Anterior cingulate cortex (tissue), 58 donors: ENCODE measurements at places on chromosomes 4 and X.

GRCh38 chr4:121278811-121279368, 101.9 kb downstream of the QRFPR start:
- no peak for DNase-seq

DNA sequence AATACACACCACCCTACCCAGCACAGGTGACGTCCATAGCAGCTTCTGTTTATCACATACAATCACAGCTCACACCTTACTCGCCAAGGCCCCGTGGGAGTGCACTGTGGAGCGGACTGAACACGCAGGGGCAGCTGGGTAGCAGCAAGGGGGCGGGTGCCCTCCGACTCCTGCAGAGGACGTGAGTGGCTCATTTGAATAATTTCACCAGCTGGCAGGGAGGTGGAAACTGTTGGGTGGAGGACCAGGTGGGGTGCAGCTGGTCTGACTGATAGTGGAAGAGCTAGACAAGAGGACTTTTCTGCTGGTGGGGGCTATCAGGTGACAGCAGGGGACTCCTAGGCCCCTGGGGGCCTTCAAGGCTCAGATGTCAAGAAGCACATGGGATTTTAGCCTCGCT, 16.3 kb downstream of the MAN2B2 start:
- DNase-seq = no peak

GRCh38 chr4:3720466-3720865, 45.7 kb upstream of the ADRA2C start:
- DNase-seq = no peak

DNA sequence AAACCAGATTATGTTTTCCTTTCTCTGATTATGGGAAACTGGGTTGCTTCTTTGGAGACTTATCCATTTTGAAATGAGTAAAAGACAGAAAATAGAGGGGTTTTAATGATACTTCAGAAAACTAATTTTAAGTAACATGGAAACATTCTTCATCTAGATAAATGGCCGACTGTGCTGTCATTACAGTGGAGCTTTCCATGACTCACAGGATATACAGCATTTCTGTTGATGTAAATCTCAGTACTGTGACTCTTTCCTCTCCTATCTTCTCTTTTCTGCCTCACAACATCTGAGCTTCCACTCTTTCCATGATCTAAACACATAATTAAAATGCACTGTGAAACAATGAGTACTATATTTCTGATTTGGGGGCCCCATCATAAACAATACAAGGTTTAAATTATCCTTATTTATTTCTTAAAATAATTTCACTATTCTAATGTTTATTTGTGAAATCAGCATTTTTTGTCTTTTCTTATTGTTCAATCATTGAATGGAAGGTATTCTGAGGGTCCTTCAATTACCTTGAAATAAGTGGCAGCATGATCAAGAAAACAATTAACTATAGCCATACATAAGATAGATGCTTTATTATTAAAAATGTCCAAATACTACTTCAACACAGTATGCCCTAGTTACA, 19.3 kb downstream of the SEC24D start:
- DNase-seq = no peak

DNA sequence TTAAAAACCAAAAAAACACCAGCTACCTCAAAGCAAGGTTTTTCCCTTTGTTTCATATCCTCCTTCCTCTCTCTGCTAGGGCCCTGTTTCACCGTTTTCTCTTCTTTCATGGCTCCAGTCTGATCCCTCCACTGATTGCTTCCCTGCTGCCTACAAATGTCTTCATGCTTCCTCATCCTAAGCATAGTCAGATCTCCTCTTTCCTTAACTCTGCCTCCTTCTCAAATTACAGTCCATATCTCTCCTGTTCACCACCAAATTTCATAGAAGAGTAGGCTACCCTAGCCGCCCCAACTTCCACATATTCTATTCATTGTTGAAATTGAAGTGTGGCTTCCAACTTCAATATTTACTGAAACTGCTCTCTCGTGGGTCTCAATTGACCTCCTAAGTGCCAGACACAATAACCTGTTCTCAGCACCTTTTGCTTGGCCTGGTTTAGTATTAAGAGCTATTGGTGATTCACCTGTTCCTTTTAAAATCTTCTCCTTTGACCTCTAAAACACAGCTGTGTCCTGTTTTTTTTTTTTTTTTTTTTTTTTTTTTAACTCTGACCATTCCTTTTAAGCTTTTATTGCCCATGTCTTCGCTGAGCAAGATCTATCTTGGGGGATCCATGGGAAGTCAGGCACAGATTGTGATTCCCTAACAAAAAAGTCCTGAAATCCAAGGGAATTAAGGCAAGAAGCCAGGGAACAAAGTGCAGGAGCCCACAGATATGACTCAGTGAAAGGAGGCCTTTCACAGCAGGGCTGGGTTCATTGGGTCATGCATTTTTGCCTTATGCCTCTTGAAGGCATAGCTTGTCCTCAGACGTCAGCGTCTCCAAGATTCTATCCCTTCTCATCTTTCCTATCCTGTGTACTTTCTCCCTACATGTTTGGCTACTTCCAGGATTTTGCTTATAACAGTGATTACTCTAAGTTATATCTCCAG, 85.4 kb downstream of the RPS3A start:
- no peak for DNase-seq

- DNase-seq = no peak
These were observed 4.9 kb downstream of the CHRNA9 start for GRCh38 chr4:40340030-40340429.

GRCh38 chr4:125796138-125796537, 481.4 kb downstream of the FAT4 start:
- DNase-seq = no peak

DNA sequence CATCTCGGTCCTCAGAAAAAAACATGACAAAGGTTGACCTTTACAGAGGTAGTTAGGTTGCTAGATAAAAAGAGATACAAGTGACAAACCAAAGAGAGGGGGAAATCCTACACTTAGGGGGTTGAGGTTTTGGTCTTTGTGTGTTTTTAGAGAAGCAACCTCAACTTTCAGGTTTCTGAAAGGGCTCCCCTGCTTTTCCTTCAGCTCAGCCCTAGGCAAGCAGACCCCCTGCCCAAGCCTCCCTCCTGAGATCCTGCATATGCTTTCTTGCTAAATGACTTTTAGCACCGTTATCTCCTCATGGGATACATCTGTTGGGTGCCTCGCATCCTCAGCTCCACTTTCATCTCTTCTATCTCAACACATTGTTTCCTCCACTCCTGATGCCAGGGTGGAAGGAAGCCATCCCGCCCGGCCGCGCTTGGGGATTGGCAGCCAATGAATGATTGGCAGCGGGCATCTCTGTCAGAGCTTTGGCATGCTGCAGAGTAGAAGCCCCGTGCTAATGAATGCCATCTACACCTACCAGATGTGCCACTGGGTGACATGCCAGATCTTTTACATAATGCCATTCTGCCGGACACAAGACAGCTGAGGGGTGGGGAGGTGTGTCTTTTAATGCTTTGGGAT, 15.0 kb upstream of the PRDM8 start:
- DNase-seq = no peak

- DNase-seq = no peak
These were observed 128.2 kb downstream of the SLC7A11 start for GRCh38 chr4:138113819-138114400.

DNA sequence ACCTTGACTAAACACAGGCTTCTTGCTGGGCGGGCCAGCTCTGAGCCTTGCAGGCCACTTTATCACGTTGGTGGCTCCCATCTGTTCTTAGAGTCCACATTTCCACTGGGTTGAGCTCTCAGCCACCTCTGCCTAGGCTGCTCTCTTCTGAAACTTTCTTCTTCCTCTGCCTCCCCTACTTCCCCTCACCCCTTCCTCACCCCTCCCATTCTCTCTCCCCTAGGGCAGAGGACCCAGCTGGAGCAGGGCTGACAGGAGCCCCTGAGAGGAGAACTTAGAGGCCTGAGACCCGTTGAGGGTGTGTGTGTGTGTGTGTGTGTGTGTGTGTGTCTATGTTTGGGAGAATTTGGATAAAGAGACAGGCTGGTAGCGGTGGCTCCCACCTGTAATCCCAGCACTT, 19.9 kb upstream of the TMSB4X start:
- no peak for DNase-seq

DNA sequence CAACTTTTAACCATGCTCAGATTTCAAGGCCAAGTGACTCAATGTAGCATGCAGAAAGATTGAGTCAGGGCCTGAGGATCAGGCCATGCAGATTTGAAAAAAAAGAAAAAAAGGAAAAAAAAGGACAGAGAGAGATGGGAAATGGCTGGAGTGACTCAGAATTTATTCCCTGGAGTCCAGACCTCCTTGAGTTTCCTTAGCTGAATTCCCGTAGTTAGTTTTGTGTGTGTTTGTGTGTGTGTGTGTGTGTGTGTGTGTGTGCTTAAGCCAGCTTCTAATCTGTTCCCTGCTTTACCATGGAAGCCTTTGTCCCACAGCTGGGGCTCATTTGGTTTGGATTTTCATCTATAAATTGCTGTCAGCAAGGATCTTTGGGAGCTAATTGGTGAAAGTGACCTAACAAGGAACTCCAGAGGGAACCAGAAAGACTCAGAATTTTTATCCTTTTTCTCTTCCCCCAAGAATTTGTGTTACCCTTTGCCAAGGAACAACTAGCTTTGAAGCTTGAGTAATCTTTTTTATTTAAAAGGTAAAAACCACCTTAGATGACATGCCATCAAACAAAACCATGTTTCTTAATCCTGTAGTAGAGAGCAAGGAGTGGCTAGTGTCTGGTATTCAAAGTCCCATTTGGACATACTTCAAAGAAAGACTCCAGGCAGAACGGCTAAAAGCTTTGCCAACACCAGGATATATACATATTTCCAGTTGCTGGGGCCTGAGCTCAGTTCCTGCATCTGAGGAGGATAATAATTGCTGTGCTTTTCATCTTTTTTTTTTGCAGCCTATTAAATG, 109.0 kb upstream of the DDIT4L start:
- no peak for DNase-seq

DNA sequence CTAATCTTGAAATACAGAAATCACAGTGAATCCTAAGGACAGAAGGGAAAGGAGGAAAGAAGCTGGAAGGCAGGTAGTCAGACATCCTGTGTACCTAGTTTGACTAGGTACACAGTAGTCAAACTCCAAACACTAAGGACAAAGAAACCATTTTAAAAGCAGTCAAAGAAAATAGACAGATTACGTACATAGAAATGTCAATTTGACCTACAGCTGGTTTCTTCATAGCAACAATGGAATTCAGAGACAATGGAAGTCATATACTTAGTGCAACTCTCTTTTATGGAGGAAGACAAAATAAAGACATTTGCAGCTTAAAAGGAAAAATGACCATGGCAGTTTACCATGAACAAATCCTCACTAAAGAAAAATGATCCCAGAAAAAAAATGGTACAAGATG, 79.0 kb downstream of the NEUROG2 start:
- DNase-seq = no peak

DNA sequence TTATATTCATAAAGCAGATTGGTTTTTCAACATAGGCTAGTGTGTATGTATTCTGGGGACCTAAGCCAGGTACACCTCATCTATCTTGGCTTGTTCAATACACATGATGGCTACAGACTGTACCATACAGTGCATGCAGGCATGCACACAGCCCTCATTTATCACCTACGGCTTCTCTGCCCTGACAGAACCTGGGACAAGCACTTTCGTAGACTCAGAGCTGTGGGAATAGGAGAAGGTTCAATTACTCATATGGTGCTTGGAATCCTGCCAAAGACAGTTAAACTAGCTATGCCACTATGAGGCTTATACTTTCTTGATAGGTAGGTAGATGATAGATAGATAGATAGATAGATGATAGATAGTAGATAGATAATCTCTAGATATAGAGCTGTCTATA, 457.2 kb downstream of the GALNTL6 start:
- DNase-seq = no peak

- no peak for DNase-seq
These were observed 78.8 kb downstream of the COQ2 start for GRCh38 chr4:83205760-83206159.

- DNase-seq = no peak
These were observed 370.1 kb downstream of the PPP3CA start for GRCh38 chr4:100977274-100977673.

- DNase-seq = no peak
These were observed 350.9 kb upstream of the HAND2 start for GRCh38 chr4:173880897-173881296.

DNA sequence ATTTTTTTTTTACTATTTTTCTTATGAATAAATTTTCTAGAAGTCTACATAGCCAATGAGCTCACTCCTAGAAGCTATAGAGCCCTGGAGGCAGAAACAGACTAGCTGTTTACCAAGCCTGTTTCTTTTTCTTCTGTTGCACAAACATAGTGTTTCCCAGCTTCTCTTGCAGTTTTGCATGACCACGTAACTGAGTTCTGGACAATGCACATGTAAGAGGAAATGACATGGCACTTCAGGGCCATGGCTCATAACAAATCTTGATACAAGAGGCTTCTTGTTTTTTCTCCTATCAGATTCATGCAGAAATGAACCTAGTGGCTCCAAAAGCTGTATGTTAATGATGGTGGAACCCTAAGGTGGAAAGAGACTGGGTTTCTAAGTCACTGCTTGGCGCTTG, 127.4 kb downstream of the ZNF330 start:
- DNase-seq = no peak

DNA sequence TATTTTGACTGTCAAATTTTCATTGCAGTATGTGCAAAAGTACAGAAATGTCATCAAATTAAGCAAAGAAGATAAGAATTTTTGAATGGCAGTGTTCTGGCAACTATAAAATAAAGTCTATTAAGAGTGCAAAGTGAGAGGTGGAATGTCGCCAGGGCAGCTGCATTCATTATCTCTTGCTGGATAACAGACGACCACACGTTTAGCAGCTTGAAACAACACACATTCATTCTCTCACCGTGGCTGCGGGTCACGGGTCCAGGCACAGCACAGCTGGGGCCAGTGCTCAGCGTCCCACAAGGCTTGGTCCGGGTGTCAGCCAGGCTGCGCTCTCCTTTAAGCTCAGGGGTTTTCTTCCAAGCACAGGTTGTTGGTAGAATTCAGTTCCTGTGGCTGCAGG, 113.9 kb downstream of the GPR143 start:
- no peak for DNase-seq

DNA sequence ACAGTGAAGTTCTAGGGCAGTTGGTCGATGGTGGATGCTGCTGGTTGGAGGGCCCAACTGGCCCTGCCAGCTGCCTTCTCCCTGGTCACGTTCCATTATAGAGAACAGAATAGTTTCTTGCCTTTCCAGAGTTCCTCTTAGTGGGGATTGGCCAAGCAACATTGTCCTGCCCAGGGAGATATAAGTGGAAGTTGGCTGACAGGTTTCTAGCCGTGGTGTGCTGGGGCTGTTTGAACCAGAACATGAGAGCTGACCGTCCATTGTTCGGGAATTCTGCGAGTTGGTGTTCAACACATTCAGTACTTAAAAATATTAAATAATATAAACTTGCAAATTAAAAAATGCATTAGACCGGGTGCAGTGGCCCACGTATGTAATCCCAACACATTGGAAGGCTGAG, 3.5 kb upstream of the AFAP1 start:
- no peak for DNase-seq

DNA sequence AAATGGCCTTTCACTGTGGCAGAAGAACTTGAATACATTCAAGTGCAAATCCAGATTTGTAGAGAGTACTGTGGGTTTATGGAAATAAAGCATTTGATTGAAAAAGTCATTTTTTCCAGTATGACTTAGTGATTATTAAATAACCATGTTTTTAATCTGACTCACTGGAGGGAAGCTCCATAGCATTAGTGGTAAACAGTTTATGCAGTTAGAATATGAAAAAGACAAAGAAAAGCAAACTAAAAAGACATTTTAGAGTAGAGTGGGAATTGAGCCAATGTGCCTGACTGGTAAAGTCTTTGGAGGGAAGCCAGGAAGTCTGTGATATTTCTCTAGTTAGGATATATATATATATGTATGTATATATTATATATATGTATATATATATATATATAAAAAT, 53.4 kb downstream of the FAT4 start:
- no peak for DNase-seq

GRCh38 chrX:3320471-3321046, 25.9 kb downstream of the MXRA5 start:
- DNase-seq = no peak

GRCh38 chr4:187814737-187815465, 180.7 kb upstream of the ZFP42 start:
- DNase-seq = no peak
